ENCODE measurements at places on chromosomes 12 and 14.

GRCh38 chr14:91173904-91174303 lies 60.0 kb downstream of the DGLUCY start:
- DNase-seq: no peak

DNA sequence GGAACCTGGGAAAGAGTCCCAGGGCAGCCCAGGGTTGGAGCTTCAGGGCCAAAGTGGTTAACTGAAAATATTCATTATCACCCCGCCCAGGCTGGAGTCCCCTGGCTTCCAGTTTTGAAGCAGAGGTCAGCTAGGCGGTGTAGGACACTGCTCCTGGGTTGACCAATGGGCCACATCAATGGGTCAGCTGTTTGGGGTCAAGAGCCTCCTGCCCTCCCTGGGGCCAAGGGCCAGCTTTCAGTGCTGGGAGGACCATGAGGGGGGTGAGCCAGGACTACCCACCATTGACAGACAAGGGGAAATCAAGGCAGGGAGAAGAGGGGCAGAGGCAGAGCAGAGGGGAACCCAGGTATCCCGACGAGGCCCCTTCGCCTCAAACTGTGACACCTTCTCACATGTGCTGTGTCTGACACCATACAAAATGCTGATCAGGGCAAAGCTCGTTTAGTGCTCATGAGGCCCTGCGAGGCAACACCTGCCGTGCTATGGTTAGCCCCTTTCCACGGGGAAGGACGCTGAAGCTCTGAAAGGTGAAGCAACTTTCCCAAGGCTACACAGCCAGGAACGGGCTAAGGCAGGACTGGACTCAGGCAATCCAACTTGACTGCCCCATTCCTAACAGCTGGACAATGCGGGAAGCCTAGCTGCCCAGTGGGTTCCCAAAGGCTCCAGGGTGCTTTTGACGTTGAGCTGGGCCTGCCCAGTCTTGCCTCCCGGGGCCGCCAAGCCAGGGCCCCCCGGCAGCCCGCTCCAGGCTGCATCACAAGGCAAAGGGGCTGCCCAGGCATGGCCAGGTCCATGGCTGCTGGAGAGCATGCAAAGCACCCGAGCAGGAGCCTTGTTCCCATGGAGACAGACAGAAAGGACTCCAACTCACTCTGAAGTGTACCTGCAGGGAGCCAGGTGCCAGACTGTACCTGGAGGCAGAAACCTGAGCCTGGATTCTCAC lies 2.0 kb downstream of the SYNE3 start:
- DNase-seq: no peak

DNA sequence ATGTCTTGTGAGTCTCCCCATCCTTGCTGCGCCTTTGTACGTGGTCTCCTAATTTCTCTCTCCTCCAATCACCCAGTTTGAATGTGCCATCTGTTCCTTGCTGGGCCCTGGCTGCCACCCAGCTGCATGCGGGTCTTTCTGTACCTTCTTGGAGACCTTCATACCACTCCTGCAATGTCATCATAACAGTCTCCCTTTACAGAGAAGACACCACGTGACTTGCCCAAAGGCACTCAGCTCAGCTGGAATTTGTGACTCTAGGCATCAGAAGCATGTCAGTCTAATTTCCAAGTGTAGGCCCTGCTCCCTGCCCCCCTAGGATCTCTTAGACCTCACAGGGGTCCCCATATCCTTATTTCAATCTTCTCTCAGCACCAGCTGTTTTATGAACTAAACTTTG lies 284.2 kb downstream of the TTC8 start:
- no peak for DNase-seq

DNA sequence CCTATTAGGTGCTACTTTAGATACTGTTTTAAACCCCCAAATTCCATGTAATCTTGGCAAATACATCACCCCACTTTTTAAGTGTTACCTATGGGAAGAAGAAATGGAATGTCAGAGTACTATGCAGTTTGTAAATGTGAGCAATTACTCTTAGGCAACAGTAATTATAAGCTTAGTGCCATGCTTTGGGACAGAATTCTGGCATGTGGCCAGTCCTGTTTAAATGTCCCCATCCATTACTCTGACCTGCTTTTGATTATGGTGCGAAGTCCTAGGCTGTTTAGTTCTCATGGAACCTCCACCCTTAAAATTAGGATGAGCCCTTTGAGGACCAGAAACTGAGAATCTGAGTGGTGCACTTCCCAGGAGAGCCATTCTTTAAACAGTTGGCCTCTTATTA lies 321.4 kb upstream of the RGS6 start:
- no peak for DNase-seq

DNA sequence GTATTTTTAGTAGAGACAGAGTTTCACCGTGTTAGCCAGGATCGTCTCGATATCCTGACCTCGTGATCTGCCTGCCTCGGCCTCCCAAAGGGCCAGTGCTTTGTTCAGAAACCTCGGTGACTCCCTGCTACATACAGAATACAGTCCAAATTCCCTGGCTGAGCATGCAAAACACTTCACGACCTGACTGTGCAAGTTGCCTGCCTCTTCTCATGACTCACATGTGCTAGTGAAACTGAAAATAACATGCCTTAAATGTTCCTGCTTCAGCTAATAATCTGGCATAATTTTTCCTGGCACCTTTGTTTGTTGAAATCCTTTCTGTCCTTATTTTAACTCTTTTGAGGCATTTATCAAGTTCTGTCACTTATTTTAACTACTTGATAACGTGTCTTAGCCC lies 8.2 kb downstream of the DMAC2L start:
- no peak for DNase-seq

- DNase-seq: no peak
Measured at GRCh38 chr12:79267580-79267979, 403.0 kb downstream of the SYT1 start.

DNA sequence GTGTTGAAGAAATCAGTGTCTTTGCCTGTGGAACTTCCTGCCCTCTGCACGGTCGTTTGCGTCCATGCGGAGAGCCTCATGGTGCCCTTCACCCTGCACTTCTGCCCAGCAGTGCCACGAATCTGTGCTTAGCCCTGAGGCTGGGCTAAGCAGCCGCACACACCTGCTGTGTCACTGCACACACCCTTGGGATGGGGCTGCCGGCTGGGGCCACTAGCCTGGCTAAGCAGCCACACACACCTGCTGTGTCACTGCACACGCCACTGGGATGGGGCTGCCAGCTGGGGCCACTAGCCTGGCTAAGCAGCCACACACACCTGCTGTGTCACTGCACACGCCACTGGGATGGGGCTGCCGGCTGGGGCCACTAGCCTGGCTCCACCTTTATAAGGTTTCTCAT lies 188.5 kb downstream of the KIF26A start:
- no peak for DNase-seq

DNA sequence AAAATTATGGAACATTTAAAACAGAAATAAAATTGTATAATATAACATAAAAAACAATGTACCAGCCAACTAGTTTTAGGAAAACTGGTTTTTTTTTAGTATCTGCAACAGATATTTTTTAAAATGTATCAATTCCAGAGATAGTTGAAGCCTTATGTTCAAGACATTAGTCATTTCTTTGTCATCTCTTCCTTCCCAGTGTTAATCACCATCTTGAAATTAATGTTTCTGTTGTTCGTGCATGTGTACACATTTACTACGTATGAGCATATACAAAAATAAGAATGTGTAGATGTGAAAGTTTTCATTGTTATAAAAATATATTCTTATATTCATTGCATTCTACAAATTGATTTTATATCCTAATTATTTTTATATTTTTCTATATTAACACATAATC lies 1062.1 kb downstream of the SLC6A15 start:
- no peak for DNase-seq

GRCh38 chr12:62832027-62832426 lies 102.9 kb downstream of the PPM1H start:
- no peak for DNase-seq

- DNase-seq: no peak
Measured at GRCh38 chr14:79284621-79285020, 926.7 kb downstream of the DIO2 start.

DNA sequence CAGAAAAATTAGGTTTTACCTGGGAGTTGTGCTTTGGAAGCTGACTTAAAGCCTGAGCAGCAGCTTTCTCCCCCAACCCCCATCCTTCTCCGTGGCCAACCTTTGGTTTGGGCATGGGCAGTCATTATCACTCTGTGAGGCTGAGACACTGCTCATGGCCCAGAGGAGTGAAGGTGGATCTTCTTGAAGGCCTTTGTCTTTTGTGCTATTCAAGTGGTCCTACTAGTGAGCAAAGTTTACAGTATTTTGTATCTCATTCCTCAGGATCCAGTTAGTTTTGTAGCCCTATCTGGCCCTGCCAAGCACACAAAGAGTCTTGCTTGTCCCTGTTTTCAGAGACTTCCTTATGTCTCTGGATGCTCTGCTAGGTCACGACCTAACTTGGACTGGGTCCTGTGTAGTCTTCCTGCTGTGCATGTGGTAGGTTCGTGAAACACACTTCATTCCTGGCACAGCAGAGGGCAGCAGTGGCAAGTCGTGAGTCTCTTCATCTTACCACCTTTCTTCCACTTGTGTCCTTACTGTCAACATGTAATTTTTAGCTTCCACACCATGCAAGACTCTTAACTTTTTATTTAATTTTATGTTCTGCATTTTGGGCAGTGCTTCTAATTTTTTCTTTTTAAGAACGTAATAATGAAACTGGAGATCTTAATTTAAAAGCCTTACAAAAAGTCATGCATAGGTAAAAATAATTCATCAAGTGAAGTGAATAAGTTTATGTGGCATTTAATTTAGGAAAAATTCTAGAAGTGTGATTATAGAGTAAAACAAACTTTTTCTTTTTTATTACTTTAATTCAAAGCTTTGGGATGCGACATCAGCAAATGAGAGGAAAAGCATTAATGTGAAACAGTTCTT lies 53.7 kb downstream of the APAF1 start:
- DNase-seq: peak; percentile 27

All from activated CD4-positive, alpha-beta T cell treated with anti-CD3 and anti-CD28 coated beads for 24 hours (primary cell).